RCC 7860 (cell line): ENCODE measurements at places on chromosomes 12 and 14.
A peak's percentile ranks its signal among the peaks of the same experiment; 100 is the strongest.

DNA sequence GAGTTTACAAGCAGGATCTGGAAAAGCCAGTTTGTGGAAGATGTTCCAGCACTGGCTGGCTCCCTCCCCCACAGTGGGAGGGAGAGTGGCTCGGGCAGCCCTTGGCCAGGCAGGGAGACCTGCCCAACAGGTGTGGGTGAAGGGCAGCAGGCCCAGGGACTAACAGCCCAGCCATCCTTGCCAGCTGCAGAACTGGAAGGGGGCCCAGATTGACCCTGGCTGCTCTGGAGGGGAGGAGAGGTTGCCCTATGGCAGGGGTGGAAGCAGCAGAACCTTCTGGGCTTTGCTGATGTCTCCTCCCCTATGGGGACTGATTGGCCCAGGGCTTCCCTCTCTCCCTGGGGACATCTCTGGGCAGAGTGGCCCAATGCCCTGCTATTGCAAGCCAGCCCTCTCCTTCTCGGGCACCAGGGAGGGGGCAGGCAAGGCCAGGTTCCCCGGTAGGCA is 20.5 kb downstream of the IRF2BPL start:
- no peak for DNase-seq

DNA sequence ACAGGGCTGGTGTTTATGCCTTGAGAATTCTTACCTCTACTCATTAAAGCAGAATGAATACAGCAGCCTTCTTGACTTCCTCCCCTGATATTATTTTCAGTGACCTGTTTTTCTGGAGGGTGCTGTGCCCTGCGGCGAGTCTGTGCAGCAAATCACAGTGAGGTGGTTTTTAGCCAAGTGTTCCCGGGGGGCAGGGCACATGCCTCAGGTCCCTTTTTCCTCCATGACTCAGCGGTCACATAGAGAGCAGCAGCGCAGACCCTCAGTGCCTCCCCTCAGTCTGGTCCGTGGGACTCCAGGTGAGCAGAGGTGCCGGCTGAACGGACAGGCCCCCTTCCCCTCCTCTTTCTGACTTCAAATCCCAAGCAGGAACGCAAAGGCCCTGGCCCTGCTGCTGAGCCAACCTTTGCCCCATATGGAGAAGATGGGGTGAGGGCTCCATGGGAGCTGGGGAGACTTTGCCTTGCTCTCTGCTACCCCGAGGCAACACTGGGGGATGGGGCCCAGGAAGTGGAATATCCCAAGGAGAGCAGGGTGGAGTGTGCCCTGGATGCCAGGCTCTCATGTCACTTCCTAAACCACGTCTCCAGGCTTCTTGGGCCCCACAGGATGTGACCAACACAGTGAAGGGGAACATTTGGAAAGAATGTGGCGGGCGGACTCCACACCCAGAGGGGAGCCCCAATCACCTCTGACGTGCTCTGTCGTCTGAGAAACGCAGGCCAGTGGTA is 90.0 kb downstream of the DHRS2 start:
- DNase-seq: no peak

DNA sequence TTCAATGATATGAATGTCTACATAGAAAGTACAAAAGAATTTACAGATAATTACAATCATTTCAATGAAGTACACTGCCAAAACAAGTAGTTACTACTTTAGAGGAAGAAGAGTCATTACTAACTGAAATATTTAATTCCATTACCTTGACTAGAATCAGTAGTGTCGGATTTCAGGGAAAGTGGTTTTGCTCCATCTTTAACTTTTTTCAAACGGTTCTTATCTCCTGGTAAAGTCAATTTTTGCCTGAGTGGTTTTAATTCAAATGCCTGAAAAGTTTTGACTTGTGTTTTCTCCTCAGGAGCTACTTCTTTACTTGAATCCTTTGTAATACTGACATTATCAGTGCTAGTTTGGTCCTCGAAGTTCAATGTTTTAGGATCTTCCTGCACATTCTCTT is 6.9 kb downstream of the ZFC3H1 start:
- no peak for DNase-seq

DNA sequence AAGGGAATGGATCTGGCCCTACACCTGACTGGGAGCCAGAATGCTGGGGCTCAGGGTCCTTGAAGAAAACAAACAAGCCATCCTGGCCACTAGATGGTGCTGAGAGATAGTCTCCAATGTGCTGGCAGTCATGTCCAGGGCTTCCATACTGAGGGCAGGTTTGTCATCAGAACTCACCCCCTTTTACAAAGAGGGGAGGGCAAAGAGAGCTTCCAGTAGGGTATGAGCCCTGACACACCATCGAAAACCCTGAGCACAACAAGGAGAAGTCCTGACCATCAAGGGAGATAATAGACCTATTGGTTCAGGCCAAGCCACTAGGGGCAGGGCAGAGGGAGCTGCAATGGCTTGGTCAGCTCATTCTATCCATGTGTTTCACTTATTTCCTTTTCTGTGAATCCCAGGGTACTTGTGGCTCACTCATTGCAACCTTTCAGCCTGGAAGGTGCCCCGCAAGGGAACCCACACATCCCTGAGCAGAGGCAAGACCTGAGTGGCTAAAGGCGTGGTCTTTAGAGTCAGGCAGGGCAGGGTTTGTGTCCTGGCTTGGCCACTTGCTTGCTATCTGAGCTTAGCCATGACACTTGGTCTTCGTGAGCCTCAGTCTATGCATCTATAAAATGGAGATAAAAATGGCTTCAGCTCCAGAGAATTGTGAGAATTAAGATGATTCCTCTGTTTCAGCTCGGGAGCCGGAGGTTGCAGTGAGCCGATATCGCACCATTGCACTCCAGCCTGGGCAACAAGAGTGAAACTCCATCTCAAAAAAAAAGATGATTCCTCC is 6.2 kb upstream of the PLEKHH1 start:
- DNase-seq: peak; percentile 4

DNA sequence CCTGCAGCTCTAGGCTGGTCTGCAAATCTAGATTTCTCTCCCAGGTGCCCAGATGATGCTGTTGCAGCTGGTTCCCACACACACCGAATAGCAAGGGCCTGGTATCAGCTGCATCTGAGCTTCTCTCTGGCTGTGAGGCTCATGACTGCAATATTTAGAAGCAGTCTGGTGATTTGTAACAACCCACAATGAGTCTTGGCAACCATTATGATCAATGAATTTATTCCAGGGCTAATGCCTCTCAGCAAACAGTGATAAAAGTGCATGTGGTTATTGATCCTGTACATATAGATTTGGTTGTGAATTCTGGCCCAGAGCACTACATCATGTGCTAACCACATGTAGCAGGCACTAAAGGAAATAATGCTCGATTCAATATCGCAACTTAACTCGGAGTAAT is 114.3 kb downstream of the ASCL4 start:
- DNase-seq: no peak

GRCh38 chr12:122423258-122424165 is 1.0 kb upstream of the CLIP1 start:
- peak; percentile 16 for DNase-seq
